Motor neuron (in vitro differentiated cells): ENCODE measurements at places on chromosomes 1 and 21. TPM values are rescaled to one million over a fixed set of nuclear protein-coding genes. Genes with fewer than 3 reads are reported as not detected.

The KIF14 gene
- total RNA-seq = 1.2 and 1.5 TPM in 2 replicates

GRCh38 chr1:208103597-208104513 lies 140.3 kb downstream of the PLXNA2 start:
- ATAC-seq = no peak

- ATAC-seq = no peak
These were observed 33.0 kb upstream of the VN1R5 start for GRCh38 chr1:247222840-247223239.

DNA sequence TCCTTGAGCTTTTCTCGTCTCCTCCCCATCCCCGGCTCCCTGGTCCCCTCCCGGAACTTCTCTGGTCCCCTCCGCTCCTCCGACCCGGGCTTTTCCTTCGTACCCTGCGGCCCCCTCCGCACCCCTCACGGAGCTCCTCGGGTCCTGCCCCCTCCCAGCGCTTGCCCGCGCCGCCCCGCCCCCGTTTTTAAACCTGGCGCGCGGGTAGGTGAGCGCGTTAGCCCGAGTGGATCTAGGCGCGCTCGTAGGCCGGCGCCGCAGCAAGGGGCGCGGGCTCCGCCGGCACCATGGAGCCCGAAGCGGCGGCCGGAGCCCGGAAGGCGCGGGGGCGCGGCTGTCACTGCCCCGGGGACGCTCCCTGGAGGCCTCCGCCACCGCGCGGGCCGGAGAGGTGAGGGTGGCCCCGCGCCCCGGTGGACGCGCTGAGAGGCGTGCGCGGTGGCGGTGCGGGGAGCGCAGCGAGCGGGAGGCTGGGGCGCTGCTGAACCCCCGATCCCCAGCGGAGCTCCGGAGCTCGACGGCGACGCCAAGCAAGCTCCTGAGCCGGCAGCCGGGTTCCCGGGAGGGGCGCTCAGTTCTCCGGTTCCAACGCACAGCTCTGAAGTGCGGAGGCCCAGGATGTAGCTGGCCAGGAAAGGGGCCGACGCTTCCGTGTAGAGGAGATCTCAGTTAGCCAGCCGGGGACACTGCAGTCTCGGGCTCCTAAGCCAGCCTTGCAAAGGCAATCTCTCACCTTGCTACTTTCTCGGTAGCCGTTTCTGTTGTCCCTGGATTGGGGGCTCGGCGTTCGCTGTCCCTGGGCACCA lies at the start of gene RIPPLY3:
Gene RIPPLY3, plus strand, starts transcription at position 217 of the 806 bp plus-strand sequence. Its CDS starts 71 bp downstream, at position 288.
- peak; percentile 55 for ATAC-seq

GRCh38 chr1:44464361-44464760 lies 59.3 kb downstream of the RNF220 start:
- ATAC-seq = no peak

The OLIG2 gene
- total RNA-seq = 0.18 and 0.93 TPM in 2 replicates

DNA sequence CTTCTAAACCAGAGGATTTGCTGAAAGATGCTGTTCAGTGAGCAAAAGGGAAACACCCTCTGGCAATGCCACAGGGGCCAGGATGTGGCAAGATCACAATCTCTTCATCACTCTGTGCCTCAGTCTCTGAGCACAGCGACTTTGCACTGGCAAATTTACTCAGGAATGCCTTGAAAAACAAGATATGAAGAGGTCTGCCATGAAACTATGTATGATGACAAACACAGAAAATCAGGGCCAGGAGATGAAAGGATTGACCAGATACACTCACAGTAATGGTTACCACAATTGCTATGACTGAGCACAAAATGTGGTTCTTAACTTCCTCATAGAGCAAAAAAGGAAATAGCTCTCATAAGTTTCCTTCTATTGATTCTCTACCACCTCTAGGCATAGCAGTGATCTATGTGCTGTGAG lies 5.8 kb downstream of the TTC13 start:
- ATAC-seq = no peak

The KRTAP13-2 gene
- total RNA-seq = not detected in 2 replicates

The TMPRSS2 gene
- total RNA-seq = 0.87 TPM in 1 of 2 replicates, not detected in the other

GRCh38 chr1:202172015-202172355 lies 11.6 kb upstream of the PTPN7 start:
- peak; percentile 6 for ATAC-seq

The WDR77 gene
- total RNA-seq = 17.4 and 18.3 TPM in 2 replicates

- ATAC-seq = peak; percentile 76
These were observed 14.3 kb upstream of the CD34 start for GRCh38 chr1:207925210-207925609.

GRCh38 chr21:18744840-18745239 lies 341.3 kb upstream of the TMPRSS15 start:
- ATAC-seq = no peak

- no peak for ATAC-seq
These were observed 19.8 kb upstream of the SARS1 start for GRCh38 chr1:109193653-109194590.

DNA sequence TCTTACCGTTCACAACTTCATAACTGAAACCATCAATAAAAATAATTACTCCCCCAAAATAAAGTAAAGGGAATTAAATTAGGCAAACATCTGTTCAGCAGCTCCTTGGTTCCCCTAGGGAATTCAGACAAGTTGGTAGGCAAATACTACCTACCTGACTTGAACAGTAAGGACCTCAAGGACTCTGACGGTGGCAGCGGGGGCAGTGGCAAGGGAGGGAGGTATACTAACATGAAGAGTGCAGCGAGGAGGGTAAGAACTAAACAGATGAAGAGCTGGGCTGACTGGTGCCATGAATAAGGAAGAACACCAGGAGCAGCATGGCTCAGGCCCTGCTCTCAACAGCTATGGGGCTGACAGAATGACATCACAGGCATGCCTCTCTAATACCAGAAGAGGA lies 33.1 kb downstream of the MTOR start:
- ATAC-seq = no peak

GRCh38 chr1:73401666-73402065 lies 796.3 kb downstream of the LRRIQ3 start:
- ATAC-seq = no peak

DNA sequence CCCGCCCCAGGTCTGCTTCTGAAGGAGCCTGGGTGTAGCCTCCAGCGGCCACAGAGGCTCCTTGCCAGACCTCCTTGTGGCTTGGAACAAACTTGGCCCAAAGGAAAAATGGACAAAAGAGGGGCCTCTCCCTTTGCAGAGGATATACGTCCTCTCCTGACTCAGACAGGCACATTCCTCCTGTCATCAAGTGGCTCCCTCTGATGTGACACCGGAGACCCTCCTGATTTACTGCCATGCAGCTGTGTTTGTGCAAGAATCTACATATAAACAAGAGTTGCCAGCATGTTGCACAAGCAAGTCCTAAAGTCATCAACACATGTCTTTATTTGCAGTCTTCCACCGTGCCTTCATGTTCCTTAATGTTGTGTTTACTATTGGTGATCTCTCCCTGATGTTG lies 54.1 kb upstream of the F3 start:
- ATAC-seq = peak; percentile 51

- ATAC-seq = peak; percentile 32
These were observed 51.8 kb upstream of the TRABD2B start for GRCh38 chr1:48048980-48049379.

DNA sequence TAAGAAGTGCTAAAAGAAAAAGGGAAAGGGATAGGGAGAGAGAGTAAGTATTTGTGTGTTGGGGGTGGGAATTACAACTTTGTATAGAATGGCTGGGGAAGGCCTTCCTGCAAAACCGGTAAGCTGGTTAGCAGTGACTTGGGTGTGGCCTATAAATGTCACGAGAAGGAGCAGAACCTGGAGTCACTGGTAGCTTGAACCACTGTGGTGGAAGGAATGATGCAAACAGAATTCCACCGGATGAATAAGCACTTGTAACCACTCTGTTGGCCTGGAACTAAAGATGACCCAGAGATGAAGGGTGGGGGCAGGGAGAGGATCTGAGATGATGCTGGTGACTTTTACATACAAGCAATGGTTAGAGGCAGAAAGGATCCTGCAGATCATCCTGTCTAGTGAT lies 8.9 kb downstream of the XKR8 start:
- ATAC-seq = no peak

The CNIH4 gene
- 26.7 and 29.0 TPM in 2 replicates for total RNA-seq

DNA sequence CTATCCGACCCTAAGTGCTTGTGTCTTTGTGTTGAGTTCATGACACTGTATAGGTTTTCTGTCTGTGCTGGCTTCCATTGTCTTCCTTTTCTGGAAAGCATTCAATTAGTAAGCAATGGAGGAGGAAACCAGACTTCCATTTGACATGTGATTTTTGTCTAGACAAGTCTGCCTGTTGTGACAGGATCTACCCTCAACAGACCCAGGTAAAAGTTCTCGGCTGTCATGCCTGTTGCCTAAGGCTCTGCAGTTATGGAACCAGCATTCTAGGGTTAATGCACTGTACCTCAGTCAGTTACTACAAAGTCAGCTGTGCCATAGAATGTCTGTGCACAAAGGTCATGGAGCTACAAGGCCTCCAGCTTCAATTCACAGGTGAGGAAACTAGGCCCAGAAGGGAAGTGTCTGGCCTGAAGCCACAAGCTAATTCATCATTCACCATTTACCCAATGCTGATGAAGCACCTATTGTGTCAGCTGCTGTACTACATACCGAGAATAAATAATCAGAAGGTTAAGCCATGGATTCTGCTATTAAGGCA lies 72.3 kb downstream of the PLPP3 start:
- no peak for ATAC-seq

The NUF2 gene
- total RNA-seq = 22.0 and 22.5 TPM in 2 replicates

The GALNT2 gene
- 28.1 and 43.9 TPM in 2 replicates for total RNA-seq

DNA sequence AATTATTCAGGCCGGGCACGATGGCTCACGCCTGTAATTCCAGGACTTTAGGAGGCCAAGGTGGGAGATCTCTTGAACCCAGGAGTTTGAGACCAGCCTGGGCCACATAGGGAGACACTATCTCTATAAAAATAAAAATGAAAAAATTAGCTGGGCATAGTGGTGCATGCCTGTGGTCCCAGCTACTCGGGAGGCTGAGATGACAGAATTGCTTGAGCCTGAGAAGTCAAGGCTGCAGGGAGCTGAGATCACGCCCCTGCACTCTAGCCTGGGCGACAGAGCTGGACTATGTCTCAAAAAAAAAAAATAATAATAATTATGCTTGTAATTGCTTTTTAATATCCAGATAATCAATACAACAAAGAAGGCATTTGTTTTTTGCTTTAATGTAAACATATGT lies 91.3 kb downstream of the RIPK4 start:
- ATAC-seq = no peak

GRCh38 chr1:62178372-62178771 lies 16.3 kb upstream of the L1TD1 start:
- no peak for ATAC-seq

The VWA1 gene
- total RNA-seq = 1.1 and 1.7 TPM in 2 replicates

The SPATA17 gene
- total RNA-seq = 8.4 and 11.0 TPM in 2 replicates

DNA sequence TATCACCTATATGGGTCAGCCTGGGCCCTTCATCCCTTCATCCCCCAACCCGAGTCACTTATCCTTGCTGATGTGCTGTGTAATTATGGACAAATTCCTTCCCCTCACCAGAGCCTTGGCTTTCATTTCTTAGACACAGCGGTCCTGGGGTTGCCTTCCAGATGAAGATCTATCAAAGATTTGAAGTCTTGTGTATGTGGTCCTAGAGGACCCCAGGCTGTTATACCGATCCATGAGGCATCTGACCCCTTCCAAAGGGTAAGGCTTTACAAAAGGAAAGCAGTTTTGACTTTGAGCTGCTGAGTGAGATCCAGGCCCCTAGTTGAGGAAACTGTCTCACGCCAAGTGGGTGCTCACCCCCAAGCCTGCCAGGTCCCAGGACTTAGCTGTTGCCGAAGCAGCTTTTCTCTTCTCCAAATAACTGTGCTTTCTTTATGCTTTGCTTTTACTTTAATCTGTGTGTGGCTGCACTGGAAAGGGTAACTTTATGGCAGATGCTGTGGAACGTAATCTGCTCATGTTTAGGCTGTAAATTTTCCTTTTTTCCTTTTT lies 37.6 kb downstream of the MAN1C1 start:
- no peak for ATAC-seq

The IRF6 gene
- total RNA-seq = 0.04 and 0.09 TPM in 2 replicates

The RHD gene
- total RNA-seq = 0.63 and 1.00 TPM in 2 replicates

GRCh38 chr1:167328816-167329483 lies 108.3 kb downstream of the POU2F1 start:
- ATAC-seq = peak; percentile 95

DNA sequence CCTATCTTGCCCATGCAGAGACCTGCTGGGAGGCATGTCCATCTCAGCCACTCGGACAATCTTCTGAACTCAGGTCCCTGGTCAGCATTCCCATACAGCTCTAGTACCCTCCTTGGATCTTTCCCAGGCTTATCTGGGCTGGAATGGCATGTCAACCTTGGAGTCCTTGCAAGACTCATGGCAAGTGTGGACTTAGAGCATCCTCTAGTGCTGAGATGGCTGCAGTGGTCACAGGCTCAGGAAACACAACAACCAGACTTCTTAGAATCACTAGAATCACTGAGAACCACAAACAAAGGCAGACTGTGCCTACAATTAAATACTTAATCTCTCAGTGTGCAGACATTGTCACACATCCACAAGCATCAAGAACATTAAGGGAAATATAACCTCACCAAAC lies 73.1 kb upstream of the TSHB start:
- peak; percentile 39 for ATAC-seq

The COL24A1 gene
- 1.6 and 2.3 TPM in 2 replicates for total RNA-seq

- ATAC-seq = peak; percentile 66
These were observed 62.1 kb downstream of the SKI start for GRCh38 chr1:2290171-2290578.

DNA sequence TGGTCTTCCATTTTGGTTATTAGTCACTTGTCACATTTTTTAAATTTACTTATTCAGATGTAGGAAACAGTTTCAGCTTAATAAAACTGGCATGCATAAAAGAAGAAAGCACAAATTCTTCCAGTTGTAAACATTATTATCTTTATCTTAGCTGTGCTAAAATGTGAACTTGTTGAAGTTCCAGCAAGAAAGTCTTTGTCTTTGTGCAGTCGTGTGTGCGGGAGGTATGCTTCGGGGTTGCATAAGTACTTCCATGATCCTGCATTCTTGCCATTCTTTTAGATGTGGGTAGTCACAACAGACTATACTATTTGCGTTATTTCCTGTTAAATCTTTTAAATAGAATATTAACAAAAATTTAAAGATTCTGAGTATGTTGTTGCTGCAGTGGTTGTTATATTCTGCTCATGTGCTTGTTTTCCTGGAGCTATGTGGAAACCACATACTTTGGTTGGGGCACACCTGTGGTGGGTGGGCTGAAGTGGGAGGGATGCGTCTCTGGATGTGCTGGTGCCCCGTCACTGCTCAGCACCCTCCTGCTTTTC lies 49.9 kb downstream of the CBS start:
- ATAC-seq = no peak

DNA sequence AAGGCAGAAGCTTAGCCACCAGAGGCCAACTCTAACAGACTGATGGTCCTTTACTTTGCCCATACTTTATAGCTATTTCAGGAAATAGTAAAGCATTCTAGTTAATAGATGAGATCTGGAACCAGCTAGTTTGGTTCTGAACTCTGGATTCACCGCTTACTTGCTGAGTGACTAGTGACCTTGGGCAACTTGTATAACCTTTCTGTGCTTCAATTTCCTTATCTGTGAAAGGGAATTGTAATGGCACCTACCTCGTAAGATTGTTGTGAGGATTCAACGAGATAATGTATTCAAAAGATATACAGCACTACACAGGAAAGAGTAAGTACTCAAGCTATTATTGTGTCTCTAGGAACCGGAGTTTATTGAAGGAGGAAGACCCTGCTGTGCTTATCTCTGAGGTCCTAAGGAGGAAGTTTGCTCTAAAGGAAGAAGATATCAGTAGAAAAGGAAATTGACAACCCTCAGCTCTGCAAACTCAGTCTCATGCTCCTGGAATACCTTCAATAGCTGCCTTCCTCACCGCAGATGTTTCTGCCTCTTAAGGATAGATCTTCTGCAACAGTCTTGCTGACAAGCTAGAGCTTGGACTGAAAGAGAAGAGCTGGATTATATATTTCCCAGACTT lies 11.9 kb downstream of the MTFR1L start:
- no peak for ATAC-seq

GRCh38 chr1:198528364-198528763 lies 12.1 kb downstream of the ATP6V1G3 start:
- ATAC-seq = no peak

GRCh38 chr1:38152351-38153065 lies 105.9 kb upstream of the POU3F1 start:
- no peak for ATAC-seq
